Brain microvascular endothelial cell (primary cell): ENCODE measurements at places on chromosomes 2 and 18.

DNA sequence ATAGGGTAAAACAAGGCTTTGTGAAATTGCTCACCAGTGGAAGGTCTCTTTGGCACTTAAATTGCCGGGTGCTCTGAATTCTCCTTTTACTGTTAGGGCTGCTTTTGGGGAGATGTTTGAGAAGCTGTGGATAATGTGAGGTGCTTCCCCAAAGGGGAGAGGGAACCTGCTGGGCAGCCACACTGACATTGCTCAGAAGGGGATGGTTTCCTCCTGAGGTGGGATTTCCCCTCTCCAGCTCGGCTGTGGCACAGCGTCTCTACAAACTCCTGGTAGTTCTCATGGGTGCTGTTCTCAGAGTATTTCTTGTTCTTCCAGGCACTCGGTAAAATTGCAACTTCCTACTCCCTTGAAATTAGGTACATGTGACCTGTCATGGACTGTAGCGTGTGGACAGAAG is 124.2 kb downstream of the LPIN1 start:
- DNase-seq: no peak

GRCh38 chr18:21897811-21898210 is 157.2 kb downstream of the MIB1 start:
- DNase-seq: peak; percentile 47

DNA sequence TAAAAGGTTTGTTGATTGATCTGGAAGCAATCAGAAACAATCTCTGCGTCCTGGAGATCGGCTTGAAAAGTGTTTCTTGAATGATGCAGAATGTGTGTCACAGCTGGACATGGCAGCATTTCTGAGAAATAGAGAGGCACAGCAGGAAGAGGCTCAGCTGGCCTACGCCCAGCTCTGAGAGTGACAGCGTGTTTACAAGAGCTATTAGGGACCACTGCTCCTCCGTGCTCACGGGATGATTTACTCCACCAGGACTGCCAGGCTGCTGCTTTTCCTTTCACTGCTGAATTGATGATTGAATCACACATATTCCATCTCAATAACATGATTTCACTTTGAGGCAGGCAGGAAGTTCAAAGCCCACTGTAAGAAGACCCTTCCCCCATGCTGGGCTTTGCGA is 62.8 kb downstream of the GALNT14 start:
- DNase-seq: no peak

- DNase-seq: no peak
These were observed 1071.2 kb upstream of the GYPC start for GRCh38 chr2:125584732-125585131.

GRCh38 chr2:199606193-199606780 is 148.5 kb upstream of the SATB2 start:
- DNase-seq: no peak
